ENCODE measurements at places on chromosomes 16 and 17.

- DNase-seq = no peak
These were observed 400.5 kb upstream of the CCL2 start for GRCh38 chr17:33854596-33854995.

DNA sequence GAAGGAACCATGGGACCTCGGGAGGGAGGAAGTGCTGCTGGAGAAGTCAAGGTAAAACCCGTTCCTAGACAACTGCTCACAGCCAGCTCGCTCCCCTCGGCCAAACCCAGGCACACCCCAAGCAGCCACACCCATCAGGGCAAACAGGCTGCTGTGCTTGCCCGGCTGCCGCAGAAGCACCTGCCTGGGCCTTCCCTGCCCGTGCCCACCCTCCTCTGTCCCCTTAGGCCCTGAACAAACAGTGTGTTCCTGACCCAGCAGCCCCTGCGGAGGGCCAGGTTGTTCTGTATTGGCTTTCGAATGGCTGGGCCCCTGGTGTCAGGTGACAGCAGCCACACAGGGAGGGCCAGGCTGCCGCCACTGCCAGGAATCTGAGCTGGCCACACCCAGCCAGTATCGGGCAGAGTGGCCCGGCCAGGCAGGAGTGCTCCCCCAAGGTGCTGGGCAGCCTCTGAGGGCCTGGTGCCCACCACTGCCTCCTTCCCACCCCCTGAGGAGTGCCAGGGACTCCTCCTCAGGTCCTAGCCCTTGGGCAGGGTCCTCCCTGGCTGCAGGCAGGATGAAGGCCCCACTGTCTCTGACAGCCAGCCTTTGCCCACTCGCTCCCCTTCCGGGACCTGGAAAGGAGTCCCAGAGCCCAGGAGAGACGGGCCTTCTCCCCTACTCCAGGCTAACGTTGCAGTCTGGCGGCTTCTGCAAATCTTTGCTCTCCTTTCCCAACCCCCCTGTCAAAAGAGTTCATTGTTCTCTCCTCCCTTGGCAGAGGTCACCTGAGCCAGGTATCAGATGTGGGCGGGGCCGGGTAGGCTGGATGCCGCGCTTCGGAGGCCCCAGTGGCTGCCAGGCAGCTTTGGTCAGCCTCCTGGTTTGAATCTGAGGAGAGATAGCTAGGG is 24.0 kb downstream of the LLGL2 start:
- peak; percentile 70 for DNase-seq

DNA sequence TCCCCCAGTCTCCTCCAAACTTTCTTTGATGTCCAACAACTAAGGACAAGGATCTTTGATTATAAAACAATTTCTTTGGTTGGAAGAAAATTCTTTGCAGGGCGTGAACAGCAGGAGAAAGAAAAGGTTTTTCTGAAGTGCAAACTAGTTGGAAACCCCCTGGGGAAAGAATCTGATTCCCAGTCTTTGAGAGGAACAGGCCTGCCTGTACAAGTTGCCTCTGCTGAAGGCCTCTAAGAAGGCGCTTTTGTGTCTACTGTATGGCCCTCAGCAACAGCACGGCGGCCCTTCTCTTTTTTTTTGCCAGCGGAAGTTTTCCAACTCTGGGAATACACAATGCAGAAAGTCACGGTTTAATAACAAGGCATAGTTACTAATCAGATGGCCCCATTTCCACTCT is 14.0 kb downstream of the RNF43 start:
- DNase-seq = peak; percentile 91

- peak; percentile 37 for DNase-seq
These were observed 4.4 kb downstream of the CACNA1G start for GRCh38 chr17:50564916-50565315.

GRCh38 chr17:10089196-10089804 is 109.1 kb downstream of the GAS7 start:
- DNase-seq = no peak
